ENCODE measurements at places on chromosomes 4 and X. TPM values are rescaled to one million over a fixed set of nuclear protein-coding genes. Genes with fewer than 3 reads are reported as not detected.

Gene HS3ST1
- not detected for total RNA-seq

Gene GPR143
- 0.43 TPM for total RNA-seq

Gene KCNE5
- not detected for total RNA-seq

Gene GUCY1B1
- 1.9 TPM for total RNA-seq

Gene GPR82
- total RNA-seq = under 0.01 TPM

Gene SMS
- total RNA-seq = 133 TPM

Gene ZNF81
- 6.8 TPM for total RNA-seq

Gene MEPE
- total RNA-seq = not detected
